ENCODE measurements at places on chromosomes 7 and 10. TPM values are rescaled to one million over a fixed set of nuclear protein-coding genes. Genes with fewer than 3 reads are reported as not detected.

The MEOX2 gene
- not detected for total RNA-seq

The IDI2 gene
- not detected for total RNA-seq

The ASB15 gene
- total RNA-seq: not detected

The LLCFC1 gene
- not detected for total RNA-seq

The ANKRD1 gene
- total RNA-seq: not detected

The GIMAP8 gene
- 3.8 TPM for total RNA-seq

The KEL gene
- total RNA-seq: not detected

The RALA gene
- total RNA-seq: 24.5 TPM

The PSAP gene
- total RNA-seq: 206 TPM

The OR6V1 gene
- total RNA-seq: not detected

The EBLN1 gene
- not detected for total RNA-seq

The MINDY4 gene
- total RNA-seq: 0.36 TPM

The ABCB8 gene
- 57.0 TPM for total RNA-seq

The FAM25A gene
- not detected for total RNA-seq

The CC2D2B gene
- not detected for total RNA-seq

The ANK3 gene
- total RNA-seq: 61.9 TPM

The NEUROG3 gene
- total RNA-seq: not detected

The RAB19 gene
- total RNA-seq: 1.6 TPM

The ASB10 gene
- not detected for total RNA-seq

The ZNF485 gene
- total RNA-seq: 0.75 TPM

The TMEM168 gene
- total RNA-seq: 11.9 TPM

The ARMC10 gene
- total RNA-seq: 6.9 TPM

The GPR15LG gene
- not detected for total RNA-seq

The ACSM6 gene
- total RNA-seq: not detected

The KLF14 gene
- not detected for total RNA-seq

The SERPINE1 gene
- total RNA-seq: 0.11 TPM

The ECD gene
- total RNA-seq: 57.7 TPM

The CLDN4 gene
- 0.14 TPM for total RNA-seq

The SFTPD gene
- total RNA-seq: not detected

The TRIM73 gene
- total RNA-seq: 22.3 TPM

The FZD1 gene
- 0.28 TPM for total RNA-seq

The GBX1 gene
- not detected for total RNA-seq

The UNC5B gene
- 0.03 TPM for total RNA-seq

The LIPF gene
- total RNA-seq: not detected

The CRHR2 gene
- total RNA-seq: not detected

The ENKUR gene
- not detected for total RNA-seq

The SNCG gene
- not detected for total RNA-seq

The ANKRD30A gene
- total RNA-seq: not detected

The TRIL gene
- total RNA-seq: not detected

The MTPN gene
- total RNA-seq: 88.4 TPM

The TUBAL3 gene
- not detected for total RNA-seq

The ANKRD2 gene
- not detected for total RNA-seq

The ZNF3 gene
- total RNA-seq: 38.3 TPM

The PNLIPRP1 gene
- not detected for total RNA-seq

The SEMA3E gene
- not detected for total RNA-seq

The CD36 gene
- total RNA-seq: 1.7 TPM

Data from CD4-positive, alpha-beta T cell (primary cell).